ENCODE measurements at places on chromosomes 5 and 9. TPM values are rescaled to one million over a fixed set of nuclear protein-coding genes. Genes with fewer than 3 reads are reported as not detected.

The IFNA13 gene
- not detected for total RNA-seq

The CARTPT gene
- total RNA-seq = not detected

The COL15A1 gene
- 126 TPM for total RNA-seq

The FAM151B gene
- total RNA-seq = 1.9 TPM

The ZFAND5 gene
- total RNA-seq = 205 TPM

The DND1 gene
- total RNA-seq = 1.3 TPM

The ABCA2 gene
- total RNA-seq = 60.0 TPM

The FGF1 gene
- 25.6 TPM for total RNA-seq

The SPAG8 gene
- 0.71 TPM for total RNA-seq

The TRIM7 gene
- total RNA-seq = 3.0 TPM

The FGF10 gene
- total RNA-seq = 10.0 TPM

The FRRS1L gene
- total RNA-seq = 1.9 TPM

The INSL4 gene
- total RNA-seq = not detected

The C1QTNF3 gene
- 5.6 TPM for total RNA-seq

DNA sequence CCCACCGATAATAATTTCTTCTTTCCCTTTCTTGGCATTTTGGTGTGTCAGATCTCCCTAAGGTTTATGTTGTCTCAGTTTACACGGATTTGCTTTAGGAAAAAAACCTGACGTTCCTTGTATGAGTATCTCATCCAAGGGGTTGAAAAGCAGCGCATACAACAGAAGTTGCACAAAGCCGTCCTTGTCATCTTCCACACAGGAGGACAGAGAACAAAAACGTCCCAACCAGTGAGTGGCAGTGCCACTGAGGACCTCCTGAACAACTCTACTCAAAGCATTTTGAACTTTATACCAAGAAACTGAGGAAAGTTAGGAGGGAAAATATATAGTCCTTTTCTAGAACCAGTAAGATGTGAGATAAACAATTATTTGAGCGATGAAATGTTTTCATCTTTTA lies 547.0 kb downstream of the PDE4D start:
- no peak for DNase-seq

GRCh38 chr5:102866237-102866600 lies 111.1 kb downstream of the PAM start:
- DNase-seq = no peak

DNA sequence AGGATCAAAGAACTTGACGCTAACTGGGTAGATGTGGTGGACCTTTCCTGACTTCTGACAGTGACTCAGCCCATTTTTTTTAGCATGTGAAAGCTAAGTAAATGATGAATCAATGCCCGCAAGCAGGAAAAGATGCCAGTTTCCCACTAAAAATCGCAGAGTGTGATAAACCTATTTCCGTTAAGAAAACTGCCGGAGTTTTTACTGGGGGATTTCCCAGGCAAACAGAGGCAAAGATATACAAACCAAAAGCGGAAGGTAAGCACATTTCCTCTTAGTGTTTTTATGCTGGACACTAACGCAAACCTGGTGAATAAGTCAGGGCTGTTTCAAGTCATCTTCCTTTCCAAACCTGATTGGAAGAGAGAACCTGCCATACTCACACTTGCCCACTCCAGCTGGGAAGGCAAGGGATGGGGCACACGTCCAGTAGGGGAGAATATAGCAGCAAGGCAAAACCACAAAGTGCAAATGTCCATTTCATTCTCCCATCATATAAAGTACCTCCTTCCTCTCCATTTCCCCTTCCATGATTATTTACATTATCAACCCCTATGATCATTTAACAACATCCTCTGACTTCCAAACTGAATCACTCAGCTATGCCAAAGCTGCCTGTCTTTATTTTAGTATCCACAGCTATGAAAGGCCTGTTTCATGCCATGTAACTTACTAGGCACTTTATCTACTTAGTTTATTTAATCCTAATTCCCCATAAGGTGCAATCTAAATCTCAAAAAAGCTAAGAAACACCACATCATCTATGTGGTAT lies 349.7 kb upstream of the RFX3 start:
- no peak for DNase-seq

DNA sequence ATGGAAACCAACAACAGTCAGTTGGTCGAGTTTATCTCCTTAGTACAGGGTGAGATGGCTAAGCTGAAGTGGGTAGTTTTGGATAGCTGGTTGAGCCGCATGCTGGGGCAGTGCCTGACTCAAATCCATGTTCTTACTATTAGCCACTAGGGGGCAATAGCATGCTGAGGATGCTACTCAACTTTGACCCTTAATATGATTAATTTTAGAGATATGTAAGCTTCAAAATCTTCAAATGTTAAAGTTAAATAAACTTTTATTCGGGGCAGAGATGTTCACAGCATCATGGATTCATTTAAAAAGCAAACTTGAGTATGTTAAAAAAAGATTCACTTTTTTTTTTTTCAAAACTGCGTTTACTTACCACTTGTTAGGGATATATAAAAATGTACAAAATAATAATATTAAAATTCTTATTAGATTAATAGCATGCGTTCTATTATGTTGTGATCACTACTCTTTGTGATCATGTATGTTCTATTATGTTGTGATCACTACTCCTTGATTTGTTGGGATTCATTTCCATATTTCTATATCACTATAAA lies 57.0 kb downstream of the C9orf153 start:
- DNase-seq = no peak

DNA sequence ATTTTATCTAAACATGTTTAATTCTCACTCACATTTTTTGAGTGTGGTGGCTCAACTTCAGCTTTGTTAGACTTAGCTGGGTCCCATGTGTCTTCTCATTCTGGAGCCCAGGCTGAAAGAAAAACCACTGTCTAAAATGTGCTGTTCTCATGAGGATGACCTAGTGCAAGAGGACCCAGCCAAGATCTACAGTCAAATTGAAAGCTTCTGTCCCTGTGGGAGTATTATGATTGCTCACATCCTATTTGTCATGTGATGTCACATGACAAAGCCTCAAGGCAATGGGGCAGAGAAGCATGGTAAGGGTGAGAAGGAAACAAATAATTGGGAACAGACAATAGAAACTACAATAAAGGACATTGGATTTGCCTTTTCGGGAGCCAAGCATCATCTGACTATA lies 113.4 kb upstream of the ASTN2 start:
- DNase-seq = no peak

- DNase-seq = no peak
Measured at GRCh38 chr5:116571568-116572349, 2.9 kb downstream of the SEMA6A start.

DNA sequence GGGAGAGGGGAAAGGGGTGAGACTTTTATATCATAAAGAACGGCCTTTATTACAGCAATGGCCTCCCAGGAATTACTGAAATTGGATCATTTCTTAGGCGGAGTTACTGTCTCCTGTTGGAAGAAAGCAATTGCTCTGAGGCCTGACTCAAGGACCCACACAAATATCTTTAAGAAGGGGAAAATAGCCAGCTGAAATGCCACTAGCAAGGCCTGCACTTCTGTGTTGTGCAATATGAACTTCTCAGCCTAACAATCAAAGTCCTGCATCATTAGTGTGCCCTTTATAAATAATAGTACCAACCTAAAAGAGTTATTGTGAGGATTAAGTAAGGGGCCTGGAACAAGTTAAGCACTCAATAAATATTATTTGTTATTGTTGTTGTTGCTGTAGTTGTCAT lies 30.1 kb upstream of the TRIM32 start:
- no peak for DNase-seq

DNA sequence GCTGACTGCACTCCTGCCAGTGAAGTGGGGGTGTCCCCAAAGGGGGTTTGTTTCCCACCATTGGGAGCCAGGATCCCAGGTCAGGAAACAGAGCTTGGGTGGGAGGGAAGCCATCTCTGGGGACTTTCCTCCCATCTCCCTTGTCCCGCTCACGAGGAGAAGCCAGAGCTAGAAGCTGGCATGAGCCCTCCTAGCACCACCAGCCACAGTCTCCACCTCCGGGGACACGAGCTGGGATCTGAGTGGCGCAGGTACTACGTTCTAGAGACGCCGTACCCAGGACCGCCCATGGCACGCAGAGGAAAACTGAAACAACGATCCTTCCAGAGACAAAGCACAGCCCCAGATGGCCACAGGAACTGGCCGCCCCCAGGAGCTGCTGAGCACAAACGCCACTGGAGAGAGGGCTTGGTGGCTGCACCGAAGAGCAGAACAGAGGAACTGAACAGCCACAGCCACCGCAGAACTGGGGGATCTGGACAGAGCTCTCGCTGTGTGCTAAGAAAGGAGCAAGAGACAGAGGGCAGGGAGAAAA lies 29.8 kb downstream of the ADAMTS2 start:
- DNase-seq = peak; percentile 28

- DNase-seq = no peak
Measured at GRCh38 chr5:143057580-143057999, 287.4 kb downstream of the ARHGAP26 start.

GRCh38 chr5:177256296-177256695 lies 47.2 kb downstream of the RAB24 start:
- DNase-seq = no peak

- DNase-seq = peak; percentile 67
Measured at GRCh38 chr9:127397646-127398274, 791 bp downstream of the SLC2A8 start.

- no peak for DNase-seq
Measured at GRCh38 chr5:133304707-133305216, 252.9 kb downstream of the HSPA4 start.

DNA sequence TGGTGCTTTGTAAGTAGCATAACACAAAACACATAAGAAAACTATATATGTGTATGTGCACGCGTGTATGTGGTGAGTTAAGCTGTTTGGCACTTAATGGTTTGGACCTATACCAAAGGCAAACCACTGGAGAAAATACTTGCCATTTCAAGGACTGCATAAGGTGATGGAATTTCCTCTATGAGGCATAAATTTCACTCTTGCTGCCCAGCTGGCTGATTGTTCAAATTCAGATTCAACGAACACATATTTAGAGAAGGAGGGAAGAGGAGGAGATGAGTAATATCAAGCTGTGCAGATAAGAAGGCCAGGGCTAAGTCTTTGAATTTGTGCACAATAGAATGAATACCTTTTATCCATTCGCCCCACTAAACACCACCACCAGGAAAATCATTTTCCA lies 470.6 kb upstream of the MPDZ start:
- DNase-seq = no peak

GRCh38 chr5:154320224-154321089 lies 125.3 kb upstream of the SAP30L start:
- DNase-seq = no peak

DNA sequence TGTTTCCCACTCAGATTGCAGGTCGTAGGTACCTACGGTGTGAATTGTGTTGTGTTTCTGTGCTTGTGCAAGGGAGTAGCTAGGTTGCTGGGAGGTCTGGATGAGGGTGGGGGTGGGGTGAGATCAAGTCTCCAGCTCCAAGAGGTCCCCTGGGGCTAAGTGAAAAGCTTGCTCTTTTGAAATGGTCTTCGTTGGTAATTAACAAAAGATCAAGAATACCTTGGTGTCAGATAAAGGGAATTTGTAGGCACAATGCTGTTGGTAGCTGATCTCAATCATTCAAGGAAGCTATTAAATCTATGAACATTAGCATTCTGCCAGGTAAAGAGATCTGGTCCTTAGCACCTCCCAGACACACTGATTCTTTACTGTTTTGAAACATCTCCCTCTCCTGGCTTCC lies 928 bp upstream of the PCDHGC4 start:
- no peak for DNase-seq

GRCh38 chr5:77709993-77710685 lies 66.0 kb downstream of the TBCA start:
- no peak for DNase-seq

- no peak for DNase-seq
Measured at GRCh38 chr5:125011947-125012346, 265.5 kb upstream of the ZNF608 start.

DNA sequence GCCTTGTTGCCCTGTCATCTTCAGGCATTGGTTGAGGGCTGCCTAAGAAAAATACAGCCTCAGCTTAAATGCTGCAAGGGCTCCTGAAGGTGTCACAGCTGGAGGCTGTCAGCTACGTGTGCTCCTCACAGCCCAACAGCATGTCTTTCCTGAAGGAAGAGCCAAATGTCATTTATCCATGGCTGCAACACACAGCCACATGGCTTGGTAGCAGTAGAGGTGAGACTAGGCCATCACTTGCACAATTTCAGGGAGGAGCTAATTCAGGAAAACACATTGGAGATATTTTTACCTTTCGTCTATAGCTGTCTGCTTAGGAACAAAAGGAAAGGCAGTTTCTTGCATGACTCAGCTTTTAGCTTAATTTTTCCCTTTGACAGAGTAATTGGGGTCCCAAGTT lies 260.7 kb downstream of the SYK start:
- DNase-seq = no peak

DNA sequence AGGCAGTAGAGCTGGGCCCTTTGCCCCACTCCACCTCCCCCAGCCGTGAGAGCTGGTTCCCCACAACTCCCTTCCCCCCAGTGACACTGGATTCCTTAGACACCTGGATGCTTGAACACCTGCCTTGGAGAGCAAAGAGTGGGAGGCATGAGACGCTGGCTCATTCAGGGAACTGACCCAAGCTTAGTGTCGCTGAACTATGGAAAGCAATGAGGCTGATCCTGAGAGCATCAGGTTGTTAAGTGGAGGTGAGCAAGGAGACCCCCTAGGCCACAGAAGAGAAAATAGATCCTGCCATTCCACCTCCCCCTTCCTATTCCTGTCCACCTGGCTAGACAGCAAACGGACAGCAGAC lies 2.0 kb downstream of the CCL19 start:
- DNase-seq = no peak

- no peak for DNase-seq
Measured at GRCh38 chr9:95517559-95518425, 1.0 kb upstream of the PTCH1 start.

- no peak for DNase-seq
Measured at GRCh38 chr5:143229896-143230675, 173.4 kb downstream of the NR3C1 start.
